ENCODE measurements at places on chromosomes 16 and 17.
A peak's percentile ranks its signal among the peaks of the same experiment; 100 is the strongest.

GRCh38 chr16:67165121-67166078, 855 bp downstream of the HSF4 start:
- no peak for DNase-seq

DNA sequence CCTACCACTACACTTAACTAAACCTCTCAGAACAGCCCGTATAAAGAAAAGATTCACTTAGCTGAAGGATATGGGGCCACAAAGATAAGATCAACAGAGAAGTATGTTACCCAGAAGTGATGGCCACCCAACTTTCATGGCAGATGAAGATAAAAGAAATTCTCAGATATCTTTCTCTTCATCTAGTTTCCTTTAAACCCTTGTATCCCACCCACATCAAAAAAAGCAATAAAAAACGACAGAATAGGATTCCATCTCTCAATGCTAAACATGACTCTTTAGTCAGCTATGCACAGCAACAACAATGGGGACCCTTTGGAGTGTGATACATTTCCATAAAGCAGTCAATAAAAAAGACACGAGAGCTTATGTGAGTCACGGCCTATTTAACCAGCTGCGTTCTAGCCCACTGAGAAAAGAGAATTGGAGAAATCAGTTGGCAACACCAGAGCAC, 86.6 kb downstream of the SNX11 start:
- DNase-seq = peak; percentile 64

DNA sequence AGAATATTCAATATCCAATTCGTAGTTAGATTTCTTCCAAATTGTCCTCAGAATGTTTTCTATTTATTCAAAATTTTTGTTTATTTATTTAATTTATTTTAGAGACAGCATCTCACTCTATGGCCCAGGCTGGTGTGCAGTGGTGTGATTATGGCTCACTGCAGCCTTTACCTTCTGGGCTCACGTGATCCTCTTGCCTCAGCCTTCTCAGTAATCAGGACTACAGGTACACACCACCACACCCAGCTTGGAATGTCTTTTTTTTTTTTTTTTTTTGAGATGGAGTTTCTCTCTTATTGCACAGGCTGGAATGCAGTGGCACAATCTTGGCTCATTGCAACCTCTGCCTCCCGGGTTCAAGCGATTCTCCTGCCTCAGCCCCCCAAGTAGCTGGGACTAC, 3.5 kb upstream of the DRG2 start:
- DNase-seq = no peak

DNA sequence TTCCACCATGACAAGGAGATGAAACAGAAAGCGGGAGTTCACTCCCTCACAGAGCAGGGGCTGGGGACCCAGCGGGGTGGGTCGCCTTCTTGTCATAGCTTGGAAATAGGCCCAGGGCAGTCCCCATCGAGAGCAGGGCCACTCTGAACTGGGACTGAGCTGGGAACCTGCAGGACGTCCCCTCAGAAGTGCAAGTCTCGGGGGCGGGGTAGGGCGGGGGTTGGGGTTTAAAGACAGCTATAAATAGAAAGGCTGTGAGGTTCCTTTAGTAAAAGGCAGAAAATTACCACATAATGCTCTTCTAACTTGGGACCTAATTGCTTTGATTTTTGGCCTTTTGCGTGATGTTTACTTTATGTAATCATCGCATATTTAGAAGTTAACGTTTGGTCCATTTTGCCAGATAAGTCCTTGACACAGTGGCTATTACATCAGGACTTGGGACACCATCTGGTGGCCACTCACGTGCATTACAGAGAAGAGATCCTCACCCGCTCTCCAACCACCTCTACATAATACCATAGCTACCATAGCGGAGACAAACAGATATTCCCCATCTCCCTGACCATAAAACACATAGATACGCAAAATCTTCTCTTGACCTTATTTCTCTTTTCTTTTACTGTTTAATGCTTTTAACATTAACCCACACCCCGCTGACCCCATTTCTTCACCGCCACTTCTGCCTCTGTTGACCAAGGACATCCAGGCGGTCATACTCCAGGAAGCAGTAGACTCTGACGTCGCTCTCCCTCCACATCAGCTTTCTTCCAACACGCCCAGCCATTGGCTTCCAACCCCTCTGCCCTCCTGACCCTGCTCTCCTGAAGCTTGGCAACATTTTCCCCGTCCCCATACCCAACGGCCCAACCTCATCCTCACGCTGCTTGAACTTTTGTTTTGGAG, 27.5 kb upstream of the PIK3R6 start:
- DNase-seq = peak; percentile 68

GRCh38 chr16:23428351-23428750, 24.6 kb downstream of the COG7 start:
- DNase-seq = no peak

GRCh38 chr17:1454541-1454940, 1.5 kb downstream of the CRK start:
- no peak for DNase-seq

DNA sequence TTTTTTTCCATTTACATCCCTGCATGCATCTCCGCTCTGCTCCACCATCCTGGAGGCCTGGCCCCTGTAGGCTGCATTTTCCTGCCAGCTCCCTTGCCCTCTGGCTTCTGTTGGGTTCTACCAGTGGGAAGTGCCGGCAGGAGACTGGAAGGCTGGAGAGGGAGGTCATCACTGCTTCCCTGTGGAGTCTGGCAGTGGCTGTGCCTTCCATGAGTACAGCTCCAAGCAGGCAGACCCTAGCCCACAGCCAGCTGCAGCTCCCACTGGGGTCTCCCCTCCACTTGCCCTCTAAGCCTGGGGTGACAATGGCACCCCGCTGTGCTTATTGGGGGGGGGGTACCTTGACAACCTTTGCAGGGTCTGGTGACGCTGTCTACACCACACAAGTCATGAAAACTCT, 37.3 kb downstream of the MMP15 start:
- no peak for DNase-seq

GRCh38 chr17:17749921-17750320, 68.7 kb downstream of the RAI1 start:
- peak; percentile 47 for DNase-seq

DNA sequence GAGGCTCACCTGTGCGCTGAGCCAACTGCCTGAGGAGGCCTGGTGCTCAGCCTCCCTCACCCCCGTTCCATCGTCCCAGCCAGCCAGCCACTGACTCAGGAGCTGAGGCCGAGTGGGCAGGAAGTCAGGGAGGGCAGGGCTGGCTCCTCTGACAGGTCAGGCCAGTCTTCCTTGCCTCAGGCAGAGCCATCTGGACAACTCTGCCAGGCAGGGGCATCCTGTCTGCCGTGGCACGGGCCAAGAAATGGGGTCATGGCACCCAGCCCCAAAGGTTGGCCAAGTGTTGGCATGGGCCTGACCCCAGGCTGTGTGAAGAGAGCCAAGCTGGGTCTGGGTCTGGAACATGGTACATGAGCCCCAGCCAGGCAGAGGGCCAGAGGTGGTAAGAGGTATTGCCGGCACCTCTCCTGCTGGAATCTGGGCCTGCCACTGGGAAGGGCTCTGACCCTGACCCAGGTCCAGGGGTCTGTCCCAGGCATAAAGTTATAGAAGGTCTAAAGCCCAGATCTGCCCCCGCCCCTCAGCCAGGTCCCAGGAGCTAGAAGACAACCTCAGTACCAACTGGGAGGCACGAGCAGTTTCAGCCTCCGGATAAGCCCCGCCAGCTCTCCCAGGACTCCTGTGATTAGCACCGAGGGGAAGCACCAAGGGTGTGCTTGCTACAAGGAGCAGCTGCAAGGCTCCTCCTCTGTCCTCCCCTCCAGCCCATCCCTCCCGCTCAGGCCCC, 2.5 kb upstream of the VASN start:
- no peak for DNase-seq

- DNase-seq = no peak
Measured at GRCh38 chr17:66580184-66580955, 254.5 kb upstream of the CACNG5 start.

- DNase-seq = peak; percentile 41
Measured at GRCh38 chr17:28524476-28525424, 18.6 kb downstream of the FOXN1 start.

GRCh38 chr16:69325784-69326171, 4.6 kb downstream of the PDF start:
- no peak for DNase-seq

- peak; percentile 19 for DNase-seq
Measured at GRCh38 chr16:15777533-15778203, 79.2 kb downstream of the MYH11 start.

GRCh38 chr17:46976626-46977270, 2.3 kb downstream of the RPRML start:
- DNase-seq = no peak

All from HAP-1 (cell line).